CD4-positive, alpha-beta T cell treated with Interleukin-2 at 100 ng/mL for 4 hours (primary cell): ENCODE measurements at places on chromosomes 13 and 19.

- no peak for DNase-seq
These were observed 13.0 kb upstream of the SPATA13 start for GRCh38 chr13:24147570-24147963.

- no peak for DNase-seq
These were observed 139.1 kb upstream of the TRPC4 start for GRCh38 chr13:38008636-38009035.

DNA sequence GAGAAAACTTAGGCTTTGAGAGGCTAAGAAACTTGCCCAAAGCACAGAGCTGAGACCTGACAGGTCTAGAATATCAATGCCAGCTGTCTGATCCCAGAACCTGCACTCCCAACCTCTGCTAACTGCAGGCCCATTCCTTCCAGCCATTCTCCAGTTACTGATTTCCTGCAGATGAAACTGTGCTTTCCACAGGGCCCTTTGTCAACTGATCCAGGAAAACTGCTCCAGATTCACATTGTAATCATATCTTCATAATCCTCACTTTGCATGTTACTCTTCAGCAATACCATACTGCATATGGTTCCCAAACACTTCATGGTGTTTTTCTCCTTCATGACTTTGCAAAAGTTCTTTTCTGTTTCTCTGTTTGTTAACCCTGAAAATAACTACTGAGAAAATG is 100.6 kb downstream of the RAP2A start:
- DNase-seq: no peak

DNA sequence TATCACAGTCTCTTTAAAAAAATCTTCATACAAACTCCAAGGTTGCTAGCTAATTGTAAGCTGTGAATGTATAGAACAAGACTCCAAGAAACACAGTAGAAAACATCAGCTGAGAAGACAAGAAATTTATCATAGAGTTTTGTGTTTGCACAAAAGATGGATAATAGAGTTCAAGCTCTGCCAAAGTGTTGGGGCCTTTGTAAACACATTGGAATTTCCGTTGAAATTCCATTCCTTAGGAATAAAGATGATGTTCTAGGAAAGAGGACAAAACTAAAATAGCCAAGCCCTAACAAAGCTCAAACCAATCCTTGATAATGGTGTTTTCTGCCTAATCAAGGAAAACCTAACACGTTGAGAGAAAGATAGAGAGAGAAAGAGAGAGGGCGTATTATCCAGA is 20.6 kb downstream of the LRRC63 start:
- no peak for DNase-seq

DNA sequence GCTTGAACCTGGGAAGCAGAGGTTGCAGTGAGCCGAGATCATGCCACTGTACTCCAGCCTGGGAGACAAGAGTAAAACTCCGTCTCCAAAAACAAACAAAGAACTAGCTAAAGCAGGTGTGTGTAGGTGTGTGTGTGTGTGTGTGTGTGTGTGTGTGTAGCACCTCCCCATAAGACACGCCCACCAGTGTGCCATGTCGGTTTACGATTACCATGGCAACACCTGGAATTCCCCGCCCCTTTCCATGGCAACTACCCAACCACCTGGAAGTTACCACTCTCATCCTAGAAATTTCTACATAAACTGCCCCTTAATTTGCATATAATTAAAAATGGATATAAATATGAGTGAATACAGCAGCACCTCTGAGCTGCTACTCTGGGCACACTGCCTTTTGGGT is 80.9 kb upstream of the ADGRE5 start:
- no peak for DNase-seq

- DNase-seq: peak; percentile 27
These were observed 19.5 kb downstream of the NUFIP1 start for GRCh38 chr13:44969551-44970484.

GRCh38 chr19:29672933-29673336 is 7.7 kb downstream of the PLEKHF1 start:
- DNase-seq: peak; percentile 90

DNA sequence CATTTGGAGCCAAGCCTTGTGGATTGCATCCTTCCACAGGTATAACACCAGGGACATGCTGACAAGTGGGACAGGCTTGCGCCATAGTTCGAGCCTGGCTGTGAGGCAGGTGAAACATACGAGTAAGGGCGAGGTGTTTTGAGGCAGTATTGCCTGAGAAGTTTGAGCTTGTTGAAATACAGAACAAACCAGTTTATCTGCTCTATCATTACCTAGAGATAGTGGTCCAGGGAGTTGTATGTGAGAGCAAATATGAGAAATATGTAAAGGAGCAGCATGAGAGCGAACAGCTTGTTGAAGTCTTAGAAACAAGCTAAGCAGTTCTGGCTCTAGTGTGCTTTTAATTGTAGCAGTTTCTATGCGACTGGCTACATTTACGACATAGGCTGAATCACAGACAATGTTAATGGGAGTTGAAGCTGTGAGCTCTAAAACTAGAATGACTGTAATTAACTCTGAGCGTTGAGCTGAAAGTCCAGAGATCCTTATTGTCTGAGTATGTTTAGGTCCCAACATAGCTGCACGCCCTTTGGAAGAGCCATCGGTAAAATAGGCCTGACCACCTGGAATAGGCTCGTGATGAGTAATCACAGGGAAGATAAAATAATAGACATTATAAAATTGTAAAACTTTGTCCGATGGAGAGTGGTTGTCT is 8.2 kb downstream of the ZNF439 start:
- DNase-seq: no peak

- DNase-seq: peak; percentile 87
These were observed 5.3 kb upstream of the CEACAM21 start for GRCh38 chr19:41570639-41571112.

GRCh38 chr13:33073338-33073737 is 57.1 kb downstream of the KL start:
- no peak for DNase-seq

DNA sequence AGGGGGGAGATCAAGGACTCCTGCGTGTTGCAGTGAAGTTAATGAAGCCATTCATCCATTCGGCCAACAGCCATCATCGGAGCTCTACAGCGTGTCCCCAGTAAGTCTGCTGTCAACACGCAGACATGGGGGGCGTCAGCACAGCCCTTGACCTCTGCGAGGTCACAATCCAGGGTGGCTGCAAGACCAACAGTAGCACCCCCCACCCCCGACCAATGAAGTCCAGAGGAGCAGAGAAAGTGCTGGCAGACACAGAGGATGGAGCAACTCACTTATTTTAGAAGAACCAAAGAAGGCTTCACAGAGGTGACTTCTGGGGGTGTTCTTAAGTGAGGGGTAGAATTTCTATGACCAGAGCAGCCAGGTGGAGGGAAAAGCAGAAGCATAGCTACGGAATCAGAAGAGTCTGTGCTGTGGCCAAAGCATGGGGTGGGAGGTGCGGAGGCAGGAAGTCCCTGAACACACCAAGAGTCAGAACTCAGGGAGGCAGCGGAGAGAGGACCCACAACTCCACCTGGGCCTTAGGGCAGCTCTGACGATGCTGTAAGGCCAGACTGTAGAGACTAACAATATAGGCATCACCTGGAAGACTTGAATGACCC is 185.4 kb downstream of the FOXO1 start:
- DNase-seq: no peak

DNA sequence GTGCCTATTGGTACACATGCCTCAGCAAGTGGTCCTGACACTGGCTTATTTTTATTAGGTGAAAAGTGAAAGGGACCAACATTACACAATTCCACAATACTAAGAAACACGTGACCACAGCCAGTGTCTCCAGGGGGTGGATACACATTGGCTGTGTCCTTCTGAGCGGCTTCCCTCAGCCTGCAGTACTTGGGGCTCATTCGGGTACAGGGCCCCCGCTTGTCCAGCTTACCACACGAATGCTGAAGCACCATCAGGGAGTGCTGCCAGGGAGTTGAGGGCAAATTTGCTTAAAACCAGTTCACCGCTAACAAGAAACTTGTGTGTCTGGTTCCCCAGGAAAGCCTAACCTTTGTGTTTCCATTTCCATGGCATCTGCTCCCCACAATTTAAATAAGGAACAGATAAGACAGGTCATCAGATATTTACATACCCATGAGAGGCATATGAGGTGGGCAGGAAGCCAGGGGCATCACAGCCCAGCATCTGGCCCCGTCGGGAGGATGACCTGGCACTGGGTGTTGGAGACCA is 23.3 kb downstream of the PBX4 start:
- DNase-seq: no peak

DNA sequence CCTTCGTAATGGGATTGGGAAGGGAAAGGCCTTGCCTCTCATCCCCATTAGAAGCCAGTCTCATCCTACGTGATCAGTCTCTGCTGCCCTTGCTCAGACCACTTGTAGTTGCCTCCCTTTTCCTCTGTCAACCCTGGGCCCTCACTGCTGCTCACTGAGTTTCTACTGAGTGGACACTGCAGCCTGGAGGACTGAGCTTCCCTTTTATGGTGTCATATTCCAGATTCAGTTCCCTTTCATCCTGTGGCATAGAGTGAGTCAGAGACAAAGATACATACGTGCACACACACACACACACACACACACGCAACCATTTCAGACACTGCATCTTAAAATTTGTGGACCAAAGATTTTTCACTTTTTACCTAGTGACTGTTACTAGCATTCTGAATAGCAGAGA is 56.6 kb downstream of the COG3 start:
- DNase-seq: peak; percentile 4

DNA sequence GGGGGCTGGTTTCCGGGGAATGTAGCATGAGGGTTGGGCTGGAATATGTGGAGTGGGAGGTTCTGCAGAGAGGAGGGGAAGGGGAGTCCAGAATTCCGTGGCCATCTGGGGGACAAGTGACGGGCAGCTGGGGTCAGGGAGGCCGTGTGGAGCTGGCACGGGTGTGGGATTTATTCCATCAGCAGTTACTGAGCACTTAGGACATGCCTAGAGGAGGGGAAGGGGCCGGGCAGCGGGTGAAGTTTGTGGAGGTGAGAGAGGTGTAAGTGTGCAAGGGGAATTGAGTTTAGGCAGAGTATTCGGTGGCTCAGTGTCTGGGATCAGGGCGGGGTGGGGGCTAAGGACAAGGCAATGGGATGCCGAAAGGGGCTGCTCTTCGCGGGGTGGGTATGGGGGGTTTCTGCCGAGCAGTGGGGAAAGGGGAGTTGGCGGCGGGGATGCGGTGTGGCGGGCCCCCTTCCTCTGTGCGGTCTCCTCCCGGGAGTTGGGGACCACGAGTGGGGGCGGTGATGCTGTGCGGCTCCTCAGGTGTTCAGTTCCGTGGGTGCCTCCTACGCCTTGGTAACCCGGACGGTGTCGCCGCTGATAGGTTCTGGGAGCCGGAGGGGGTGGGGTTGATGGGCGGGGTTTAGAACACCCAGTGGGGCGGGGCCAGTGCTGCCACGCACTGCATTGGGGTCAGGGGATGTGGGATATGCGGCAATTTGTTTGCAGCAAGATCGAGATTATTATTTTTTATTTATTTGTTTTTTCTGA is 5.4 kb downstream of the CCDC61 start:
- peak; percentile 77 for DNase-seq

GRCh38 chr19:4338441-4339355 is at the start of gene STAP2:
TSS of gene STAP2 (minus strand) at chr19:4338827. CDS start at chr19:4338753, 74 bp downstream.
- DNase-seq: no peak

GRCh38 chr19:4354897-4355296 is 11.5 kb downstream of the MPND start:
- DNase-seq: no peak

DNA sequence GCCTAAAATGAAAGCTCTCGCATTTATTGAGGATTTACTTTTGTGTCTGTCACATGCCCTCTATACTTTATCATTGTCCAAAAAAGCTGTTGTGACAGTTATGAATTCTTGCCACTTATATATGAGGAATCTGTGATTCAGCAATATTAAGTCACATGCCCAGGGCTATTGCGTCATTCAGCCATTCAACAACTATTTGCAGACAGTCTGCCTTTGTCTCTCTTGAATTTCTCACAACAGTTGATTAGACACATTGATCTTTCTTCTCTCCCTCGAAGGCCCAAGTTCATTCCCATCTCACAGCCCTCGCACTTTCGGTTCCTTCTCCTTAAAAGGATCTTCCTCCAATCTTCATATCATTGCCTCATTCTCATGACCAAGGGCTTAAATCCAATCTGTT is 342.6 kb downstream of the MZT1 start:
- no peak for DNase-seq

- no peak for DNase-seq
These were observed 64.3 kb downstream of the COL4A1 start for GRCh38 chr13:110242615-110243014.

DNA sequence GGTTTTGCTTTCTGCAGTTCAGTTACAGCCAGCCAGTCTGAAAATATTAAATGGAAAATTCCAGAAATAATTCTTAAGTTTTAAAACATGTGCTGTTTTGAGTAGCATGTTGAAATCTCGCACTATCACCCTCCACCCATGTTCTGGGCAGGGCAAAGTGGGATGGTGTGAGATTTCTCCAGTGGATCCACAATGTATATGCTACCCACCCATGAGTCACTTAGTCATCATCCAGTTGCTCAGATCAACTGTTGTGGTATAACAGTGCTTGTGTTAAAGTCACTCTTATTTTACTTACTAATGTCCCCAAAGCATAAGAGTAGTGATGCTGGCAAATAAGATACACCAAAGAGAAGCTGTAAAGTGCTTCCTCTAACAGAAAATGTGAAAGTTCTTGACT is 56.4 kb downstream of the CYSLTR2 start:
- no peak for DNase-seq

DNA sequence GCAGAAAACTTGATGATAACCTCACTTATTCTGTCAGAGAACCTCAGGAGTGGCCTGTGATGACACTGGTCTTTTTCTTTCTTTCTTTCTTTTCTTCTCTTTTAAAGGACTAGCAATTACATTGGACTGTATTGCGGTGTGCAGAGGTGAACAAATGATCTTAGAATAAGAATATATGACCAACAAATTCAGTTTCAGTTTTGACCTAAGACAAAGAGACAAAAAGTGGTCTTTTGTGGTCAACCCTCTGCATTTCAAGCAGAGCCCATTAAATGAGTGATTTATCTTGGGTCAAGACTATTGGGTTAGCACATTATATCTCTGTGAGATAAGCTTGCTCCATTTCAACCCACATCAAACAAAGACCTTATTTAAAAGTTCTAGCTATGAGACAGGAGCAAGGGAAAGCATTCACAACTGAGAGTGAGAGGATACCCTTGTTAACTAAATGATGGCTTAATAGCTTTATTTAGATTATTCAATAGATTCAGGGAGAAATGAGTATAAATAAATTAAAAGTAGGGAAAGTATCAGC is 644.4 kb downstream of the PCDH9 start:
- no peak for DNase-seq

DNA sequence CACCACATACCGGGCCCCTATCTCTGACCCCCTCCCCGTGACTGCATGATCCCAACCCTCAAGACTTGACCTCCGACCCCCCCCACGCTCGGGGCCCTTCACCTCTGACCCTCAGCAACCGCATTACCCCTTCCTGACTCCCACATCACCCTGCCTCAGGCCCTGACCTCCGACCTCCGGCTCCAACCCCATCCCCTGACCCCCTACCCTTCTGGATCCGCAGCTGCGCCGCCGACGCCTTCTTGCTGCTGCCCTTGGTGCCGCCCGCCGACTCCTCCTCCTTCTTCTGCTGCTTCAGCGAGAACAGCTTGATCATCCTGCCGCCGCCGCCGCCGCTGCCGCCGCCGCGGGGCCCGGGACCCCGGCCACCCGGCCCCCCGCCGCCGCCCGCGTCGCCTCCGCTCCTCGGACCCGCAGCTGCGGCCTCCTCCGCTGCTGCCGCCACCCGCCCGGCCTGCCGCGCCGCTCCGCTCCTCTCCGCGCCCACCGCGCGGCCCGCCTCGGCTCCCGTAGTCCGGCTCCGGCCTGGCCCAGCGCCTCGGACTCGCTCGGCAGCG is at the start of gene UBE2M:
TSS of gene UBE2M (minus strand) at position 546 of the 557 bp plus-strand sequence. CDS start at position 316, 230 bp downstream.
- peak; percentile 51 for DNase-seq
